Hematopoietic multipotent progenitor cell (in vitro differentiated cells): ENCODE measurements at places on chromosomes 2 and 18.

DNA sequence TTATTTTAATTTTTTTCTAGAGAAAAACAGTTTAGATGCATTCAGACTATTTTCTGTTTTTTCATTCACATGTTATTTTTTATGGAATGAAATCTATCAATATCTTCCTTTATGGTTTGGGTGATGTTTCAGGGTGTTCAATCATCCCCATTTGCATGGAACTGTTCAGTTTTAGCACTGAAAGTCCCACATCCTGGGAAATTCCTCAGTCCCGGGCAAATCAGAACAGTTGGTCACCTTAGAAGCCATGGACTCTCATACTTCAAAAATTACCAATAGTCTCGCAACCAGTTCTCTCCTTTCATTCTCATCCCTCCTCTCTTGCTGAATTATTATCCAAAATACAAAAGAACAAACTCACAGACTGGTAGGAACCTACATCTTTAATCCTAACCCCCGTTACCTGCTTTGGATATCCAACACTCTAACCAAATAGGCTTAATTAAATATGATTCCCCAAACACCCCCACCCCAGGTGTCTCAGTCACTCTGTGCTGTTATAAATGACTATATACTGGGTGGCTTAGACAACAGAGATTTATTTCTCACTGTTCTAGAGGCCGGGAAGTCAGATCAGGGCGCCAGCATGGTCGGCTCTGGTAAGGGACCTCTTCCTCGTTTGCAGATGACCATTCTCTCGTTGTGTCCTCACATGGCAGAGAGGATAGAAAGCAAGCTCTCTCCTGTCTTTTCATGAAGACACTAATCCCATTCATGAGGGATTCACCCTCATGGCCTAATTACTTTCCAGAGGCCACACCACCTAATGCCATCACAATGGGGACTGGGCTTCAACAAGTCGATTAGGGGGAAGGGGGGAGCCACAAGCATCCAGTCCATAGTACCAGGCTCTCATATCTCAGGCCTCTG lies 57.7 kb upstream of the SLC1A4 start:
- DNase-seq, result no peak

DNA sequence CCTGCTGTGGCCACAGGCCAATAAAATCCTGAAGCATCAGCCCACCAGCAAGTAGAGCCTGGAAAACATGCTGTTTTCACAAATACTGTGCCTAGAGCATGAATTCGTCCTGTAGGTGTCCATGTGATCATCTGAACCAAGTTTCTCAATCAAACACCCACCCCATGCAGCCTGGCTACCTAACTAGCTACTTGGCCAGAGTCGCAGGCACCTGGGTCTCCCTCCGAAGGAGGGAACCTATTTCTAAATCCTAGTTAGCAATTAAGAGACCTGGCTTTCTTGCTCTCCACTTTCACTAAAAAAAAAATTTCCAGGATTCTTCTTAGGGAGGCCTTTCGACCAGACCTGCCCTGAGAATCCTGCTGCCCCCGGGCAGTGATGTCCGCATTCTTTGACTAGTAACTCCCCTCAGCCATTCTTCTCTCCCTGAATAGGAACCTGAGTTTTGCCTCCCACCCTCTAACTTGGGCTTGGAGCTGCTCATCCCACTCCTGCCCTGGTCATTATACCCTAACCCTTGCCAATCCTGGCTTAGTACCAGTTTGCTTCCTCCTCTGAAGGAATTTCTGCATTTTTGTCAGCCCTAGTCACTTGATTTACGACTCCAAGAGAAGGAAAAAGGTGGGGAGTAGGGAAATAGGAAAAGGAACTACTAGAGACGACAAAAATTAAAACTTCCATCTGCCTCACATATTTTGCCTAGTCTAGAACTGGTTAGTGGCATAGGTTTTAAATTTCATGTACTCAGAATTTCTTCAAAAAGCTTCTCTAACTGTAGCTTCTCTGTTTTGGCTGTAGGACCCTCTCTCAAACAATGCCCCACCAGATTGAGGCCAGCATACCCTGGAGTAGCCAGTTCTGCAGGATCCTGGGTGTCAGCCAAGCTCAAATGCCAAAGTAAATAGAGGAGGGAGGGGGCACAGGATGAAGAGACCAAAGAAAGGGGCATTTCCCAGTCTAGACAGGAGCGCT lies 25.4 kb upstream of the TANK start:
- no peak for DNase-seq

DNA sequence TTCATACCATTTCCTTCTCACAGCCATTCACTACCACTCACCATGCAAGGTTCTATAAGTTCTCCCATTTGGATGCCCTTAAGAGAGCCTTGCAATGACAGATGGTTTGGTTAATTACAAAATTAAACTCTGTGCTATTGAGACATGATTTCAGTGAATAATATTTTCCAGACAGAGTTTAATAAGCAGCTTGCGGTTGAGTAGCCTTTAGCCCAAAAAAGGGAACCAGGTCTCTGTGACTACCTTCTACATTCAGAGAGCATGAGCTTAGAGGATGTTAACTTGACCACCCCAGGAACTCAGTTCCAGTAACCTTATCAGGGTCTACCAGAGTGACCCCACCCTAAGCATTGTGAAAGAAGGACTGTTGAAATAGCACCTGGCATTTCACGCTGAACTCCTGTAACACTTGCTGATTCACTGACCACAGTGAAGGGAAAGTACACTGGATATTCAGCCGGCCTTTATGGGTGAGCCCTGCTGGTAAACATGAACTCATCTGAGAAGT lies 1173.1 kb upstream of the ZEB2 start:
- peak; percentile 91 for DNase-seq

- DNase-seq, result no peak
Measured at GRCh38 chr2:27054721-27055120, 3.3 kb downstream of the AGBL5 start.

GRCh38 chr2:104179644-104180043 lies 674.3 kb upstream of the POU3F3 start:
- DNase-seq, result no peak

GRCh38 chr18:41996020-41996419 lies 41.0 kb downstream of the PIK3C3 start:
- DNase-seq, result no peak

- no peak for DNase-seq
Measured at GRCh38 chr2:157508676-157509075, 64.8 kb upstream of the CYTIP start.

DNA sequence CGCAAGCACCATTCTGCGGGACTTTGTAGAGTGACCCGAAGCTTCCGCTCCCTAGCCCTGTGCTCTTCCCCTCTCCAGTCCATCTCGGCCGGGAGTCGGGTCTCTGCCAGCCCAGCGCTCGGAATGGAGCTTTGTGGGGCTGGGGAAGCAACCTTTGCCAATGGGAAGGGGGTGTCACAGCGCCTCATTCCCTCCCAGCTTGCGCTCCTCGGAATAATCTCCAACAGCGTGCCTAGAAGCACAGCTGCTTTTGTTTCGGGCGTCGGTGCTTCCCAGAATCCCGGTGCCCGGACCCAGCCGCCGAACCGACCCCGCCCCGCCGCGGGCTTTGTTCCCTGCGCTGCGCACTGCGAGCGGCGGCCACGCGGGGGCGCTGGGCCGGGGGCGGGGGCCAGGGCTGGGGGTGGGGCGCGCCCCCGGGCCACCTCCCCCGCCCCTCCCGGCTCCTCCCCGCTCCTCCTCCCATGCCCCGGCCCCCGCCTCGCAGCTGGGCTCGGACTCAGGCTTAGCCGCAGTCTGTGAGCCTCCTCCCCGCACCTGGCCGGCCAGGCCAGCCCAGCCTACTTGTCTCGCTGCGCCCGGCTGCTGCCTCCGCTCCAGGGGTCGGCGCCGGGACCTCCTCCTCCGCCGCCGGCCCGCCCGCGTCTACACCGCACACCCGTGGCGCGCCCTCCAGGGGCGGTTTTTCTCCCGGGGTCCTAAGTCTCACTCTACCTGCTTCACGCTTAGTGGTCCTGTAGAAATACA lies 77.7 kb upstream of the SMAD2 start:
- peak; percentile 58 for DNase-seq

DNA sequence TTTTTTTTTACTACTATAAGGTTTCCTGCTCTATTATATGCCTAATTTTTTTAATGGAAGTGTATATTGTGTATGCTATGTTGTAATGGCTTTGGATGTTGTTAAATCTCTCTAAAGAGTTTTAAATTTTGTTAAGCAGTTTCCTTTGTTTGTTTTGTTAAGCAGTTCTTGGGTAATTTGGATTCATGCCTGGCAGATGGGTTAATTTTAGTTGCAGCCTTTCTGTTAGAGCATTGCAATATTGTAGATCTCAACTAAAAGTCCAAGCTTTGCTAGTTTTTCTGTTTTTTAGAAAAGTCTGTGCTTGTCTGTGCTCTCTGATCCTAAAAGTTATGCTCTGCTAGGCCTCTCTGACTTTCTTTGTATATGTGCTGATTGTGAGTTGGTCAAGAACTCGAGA lies 1229.0 kb upstream of the NRXN1 start:
- DNase-seq, result no peak

GRCh38 chr2:68710336-68710735 lies 24.3 kb upstream of the ARHGAP25 start:
- DNase-seq, result no peak

GRCh38 chr2:166357068-166357949 lies 18.4 kb downstream of the SCN9A start:
- no peak for DNase-seq

DNA sequence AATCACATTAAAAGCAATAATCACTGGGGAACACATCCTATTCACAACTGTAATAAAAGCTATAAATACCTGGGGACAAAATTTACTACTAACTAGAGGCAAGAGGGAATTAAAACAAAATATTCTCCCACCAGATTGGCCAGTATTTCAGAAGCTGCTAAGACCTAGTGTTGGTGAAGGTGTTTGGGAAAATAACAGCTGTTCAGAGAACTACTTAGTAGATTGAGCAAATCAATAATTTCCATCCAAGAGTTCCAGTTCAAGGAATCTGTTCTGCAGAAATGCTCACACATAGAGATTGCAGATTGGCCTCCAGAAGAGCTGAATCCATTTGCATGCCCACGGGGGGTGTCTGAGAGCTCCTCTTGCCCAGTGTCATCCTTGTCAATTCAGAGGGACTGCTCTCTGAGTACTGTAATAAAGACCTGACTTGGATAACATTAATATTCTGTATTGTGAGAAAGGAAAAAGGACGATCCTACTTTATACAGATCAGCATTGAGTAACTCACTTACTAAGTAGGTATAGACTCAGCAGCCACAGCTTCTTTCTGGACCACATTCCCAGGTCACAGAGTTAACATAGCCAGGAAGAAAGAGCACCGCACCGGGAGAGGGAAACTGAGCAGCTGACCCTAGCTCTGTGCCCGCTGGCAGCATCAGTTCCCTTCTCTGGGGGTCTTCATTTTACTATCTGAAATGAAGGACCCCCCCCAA lies 5.6 kb downstream of the TUBB6 start:
- DNase-seq, result no peak
